ENCODE measurements at places on chromosomes 12 and 14.

DNA sequence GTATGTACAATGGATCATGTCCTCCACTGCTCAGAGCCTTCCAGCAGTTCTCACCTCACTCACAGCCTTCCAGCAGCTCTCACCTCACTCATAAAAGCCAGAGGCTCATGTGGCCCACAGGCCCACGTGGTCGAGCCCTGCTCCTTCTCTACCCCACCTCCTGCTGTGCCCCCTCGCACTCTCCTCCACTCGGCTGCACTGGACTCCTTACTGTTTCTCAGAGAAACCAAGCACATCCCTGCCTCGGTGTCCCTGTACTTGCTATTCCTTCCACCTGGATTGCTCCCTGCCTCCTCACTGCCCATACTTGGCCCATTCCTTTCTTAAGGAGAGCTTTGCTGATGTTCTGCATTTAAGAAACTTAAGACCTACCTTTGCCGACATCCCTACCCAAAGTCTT is 219.7 kb downstream of the ZFP36L1 start:
- DNase-seq: no peak

- DNase-seq: no peak
These were observed 20.4 kb downstream of the BATF start for GRCh38 chr14:75542588-75543091.

GRCh38 chr14:78508023-78508422 is 337.9 kb downstream of the NRXN3 start:
- no peak for DNase-seq

DNA sequence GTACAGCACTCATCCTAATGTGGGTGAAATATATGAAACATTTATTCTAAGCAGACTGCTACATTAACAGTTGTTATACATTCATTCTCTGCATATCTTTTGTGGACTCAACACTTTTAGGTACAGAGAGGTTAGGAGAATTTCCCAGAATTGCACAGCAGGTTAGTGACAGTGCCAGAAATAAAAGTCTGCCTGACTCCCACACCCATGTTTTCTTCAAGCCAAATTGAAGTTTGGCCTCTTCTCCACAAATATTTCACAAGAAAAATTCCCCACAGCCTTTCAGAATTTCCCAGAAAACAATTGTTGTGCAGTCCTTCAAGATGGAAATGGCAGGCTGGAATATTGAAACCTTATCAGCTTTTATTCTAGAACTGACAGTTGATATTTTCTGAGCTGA is 464.8 kb downstream of the RAD51B start:
- no peak for DNase-seq

- no peak for DNase-seq
These were observed 988.4 kb downstream of the FLRT2 start for GRCh38 chr14:86518298-86518697.

- DNase-seq: no peak
These were observed 60.7 kb downstream of the SPPL3 start for GRCh38 chr12:120843472-120843871.

GRCh38 chr12:111450676-111451075 is 45.0 kb downstream of the SH2B3 start:
- DNase-seq: no peak

Measured in cerebellar nuclear complex (tissue), 1 donor.